GM23248 (cell line): ENCODE measurements at places on chromosomes 1 and 21.

- no peak for DNase-seq
These were observed 29.3 kb downstream of the TMCC2 start for GRCh38 chr1:205256951-205257625.

GRCh38 chr21:20010691-20011200, 987.5 kb upstream of the NCAM2 start:
- no peak for DNase-seq

DNA sequence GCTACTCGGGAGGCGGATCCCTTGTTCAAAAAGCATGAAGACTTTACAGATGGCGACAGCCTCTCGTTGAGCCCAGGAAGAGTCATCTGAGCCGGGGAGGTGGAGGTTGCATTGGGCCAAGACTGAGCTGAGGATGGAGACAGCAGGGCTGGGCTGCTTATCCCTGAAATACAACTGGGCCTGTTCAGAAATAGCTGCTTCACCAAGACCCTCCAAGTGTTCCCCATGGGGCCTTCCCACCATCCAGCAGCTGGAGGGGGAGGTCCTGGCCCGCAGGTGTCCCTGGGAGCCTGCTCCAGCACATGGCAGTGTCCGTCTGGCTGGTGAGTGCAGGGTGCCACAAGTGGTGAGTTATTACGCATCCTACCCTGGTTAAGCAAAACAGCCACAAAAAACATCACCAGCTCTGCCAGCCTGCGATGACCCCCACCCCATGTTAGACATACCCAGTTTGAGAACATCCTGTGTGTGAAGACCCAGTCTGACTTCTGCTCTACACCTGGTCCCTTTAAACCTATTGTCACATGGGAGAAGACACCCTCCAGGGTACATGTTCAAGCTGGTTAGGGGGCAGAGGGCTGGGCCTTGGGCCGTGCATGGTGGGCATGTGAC, 93.1 kb upstream of the TMPRSS2 start:
- no peak for DNase-seq

DNA sequence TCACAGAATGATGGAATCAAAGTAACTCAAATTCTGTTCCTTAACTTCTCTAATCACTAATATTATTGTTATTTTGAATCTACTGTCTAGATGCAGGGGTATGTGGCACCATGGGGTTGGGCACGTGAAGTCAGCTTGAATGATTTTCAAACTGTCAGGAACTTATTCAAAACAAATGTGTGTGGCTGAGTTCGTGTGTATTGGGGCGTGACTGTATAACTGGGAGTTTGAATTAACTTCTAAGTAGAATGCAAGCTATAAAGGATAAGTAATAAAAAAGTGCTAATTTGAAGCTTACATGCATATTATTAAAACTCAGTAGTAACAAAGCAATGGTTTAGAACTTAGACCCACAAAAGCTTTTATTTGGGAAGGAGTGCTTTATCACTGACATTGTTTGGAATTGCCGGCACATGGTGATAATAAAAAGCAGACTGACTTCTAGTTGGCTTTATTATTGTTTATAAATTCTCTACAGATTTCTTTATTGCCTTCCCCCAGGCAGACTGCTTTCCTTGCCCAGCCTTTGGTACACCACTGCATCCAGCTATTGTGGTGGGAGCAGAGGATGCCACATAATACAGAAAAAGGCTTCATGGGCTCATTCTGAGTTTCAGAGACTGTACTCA, 84.3 kb downstream of the TENT5C start:
- no peak for DNase-seq

DNA sequence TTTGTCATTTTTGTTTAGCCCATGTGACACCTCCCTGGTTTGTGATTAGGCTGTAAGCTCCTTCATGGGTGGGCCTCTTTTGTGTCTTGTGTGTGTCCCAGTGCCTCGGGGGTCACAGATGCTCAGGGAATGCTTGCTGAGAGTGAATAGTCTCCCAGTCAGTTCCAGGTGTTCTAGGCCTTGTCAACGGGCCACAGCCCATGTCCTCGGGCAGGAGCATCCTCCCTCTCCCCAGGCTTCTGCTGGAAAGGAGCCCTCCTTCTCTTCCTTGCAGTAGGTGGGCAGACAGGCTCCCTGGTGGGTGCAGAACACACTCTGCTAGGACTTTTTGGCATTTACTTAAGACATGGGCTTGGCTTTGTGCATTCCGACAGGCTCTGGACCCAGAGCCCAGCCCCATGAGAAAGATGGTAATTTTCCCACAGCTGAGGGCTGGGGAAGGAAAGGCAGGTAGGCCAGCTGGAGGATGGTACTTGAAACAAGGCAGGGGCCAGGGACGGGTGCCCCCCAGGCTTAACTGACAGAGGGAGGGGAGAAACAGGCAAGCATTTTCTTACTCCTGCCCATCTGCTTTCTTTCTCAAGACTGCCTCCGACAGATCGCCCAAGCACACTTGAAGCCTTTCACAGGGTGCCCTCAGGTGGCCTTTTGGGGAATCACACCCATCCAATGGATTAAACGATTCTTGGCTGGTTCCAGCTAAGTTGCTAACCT, 7.1 kb upstream of the CPLANE2 start:
- DNase-seq = peak; percentile 89

DNA sequence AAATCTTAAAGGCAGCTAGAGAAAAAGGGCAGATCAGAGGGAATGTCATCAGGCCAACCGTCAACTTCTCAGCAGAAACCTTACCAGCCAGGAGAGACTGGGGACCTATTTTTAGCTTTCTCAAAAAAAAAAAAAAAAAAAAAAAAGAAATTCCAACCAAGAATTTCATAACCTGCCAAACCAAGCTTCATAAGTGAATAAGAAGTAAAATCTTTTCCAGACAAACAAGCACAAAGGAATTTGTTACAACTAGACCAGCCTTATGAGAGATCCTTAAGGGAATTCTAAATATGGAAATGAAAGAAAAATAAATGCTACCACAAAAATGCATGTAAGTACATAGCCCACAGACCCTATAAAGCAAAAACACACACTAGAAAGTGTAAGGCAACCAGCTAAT, 267.7 kb downstream of the AKT3 start:
- DNase-seq = peak; percentile 64

- no peak for DNase-seq
These were observed 878.3 kb upstream of the CXADR start for GRCh38 chr21:16634515-16634914.

- DNase-seq = no peak
These were observed 108.5 kb upstream of the LRRC7 start for GRCh38 chr1:69459244-69459643.

- DNase-seq = no peak
These were observed 207.7 kb upstream of the KAZN start for GRCh38 chr1:14390816-14391215.

- DNase-seq = peak; percentile 98
These were observed 28.4 kb downstream of the TRIM45 start for GRCh38 chr1:117093091-117093534.

- no peak for DNase-seq
These were observed 3.3 kb upstream of the PCBP3 start for GRCh38 chr21:45640001-45640887.

GRCh38 chr1:77825131-77825709, 45.8 kb downstream of the MIGA1 start:
- peak; percentile 90 for DNase-seq

DNA sequence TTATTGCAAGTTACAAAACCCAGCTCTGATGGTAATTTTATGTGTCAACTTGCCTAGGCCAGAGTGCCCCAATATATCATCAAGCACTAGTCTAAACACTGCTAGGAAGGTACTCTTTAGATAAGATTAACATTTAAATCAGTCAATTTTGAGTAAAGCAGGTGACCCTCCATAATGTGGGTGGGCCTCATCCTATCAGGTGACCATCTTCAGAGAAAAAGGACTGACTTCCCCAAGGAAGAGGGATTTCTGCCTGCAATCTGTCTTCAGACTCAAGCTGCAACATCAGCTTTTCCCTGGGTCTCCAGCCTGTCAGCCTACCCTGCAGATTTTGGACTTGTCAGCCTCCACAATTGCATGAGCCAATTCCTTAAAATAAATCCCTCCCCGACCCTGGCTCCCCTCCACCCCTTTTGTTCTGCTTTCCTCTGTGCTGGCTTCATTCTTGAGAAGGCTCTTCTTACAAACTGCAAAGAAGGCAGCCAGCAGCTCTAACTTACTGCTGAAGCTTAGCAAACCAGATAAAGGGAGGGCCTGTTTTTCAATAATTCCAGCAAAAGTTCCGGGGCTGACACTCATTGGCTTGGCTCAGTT, 56.4 kb upstream of the RUNX3 start:
- no peak for DNase-seq

GRCh38 chr1:113808450-113809195, 3.7 kb downstream of the RSBN1 start:
- DNase-seq = peak; percentile 50

DNA sequence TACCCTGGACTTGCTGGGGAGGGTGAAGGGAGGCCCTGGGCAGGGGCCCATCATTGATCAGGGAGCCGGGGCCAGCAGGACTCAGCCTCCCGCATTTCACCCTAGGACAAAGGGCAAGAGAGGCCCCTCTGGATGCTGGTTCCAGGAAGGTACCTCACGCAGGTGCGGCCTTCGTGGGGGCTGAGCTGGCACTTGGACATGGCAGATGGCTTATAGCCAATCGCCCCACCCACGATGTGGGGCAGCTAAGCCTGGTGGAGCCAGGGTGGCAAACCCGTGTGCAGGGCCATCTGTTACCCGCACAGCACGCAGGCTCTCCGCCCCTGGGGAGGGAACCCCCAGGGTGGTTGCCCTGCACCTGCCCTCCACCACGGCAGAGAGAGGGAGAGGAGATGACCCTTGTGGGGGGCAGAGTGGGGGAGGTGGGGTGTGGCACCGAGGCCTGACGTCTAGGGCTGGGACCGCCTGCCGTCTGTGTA, 2.5 kb downstream of the TFF3 start:
- DNase-seq = no peak

DNA sequence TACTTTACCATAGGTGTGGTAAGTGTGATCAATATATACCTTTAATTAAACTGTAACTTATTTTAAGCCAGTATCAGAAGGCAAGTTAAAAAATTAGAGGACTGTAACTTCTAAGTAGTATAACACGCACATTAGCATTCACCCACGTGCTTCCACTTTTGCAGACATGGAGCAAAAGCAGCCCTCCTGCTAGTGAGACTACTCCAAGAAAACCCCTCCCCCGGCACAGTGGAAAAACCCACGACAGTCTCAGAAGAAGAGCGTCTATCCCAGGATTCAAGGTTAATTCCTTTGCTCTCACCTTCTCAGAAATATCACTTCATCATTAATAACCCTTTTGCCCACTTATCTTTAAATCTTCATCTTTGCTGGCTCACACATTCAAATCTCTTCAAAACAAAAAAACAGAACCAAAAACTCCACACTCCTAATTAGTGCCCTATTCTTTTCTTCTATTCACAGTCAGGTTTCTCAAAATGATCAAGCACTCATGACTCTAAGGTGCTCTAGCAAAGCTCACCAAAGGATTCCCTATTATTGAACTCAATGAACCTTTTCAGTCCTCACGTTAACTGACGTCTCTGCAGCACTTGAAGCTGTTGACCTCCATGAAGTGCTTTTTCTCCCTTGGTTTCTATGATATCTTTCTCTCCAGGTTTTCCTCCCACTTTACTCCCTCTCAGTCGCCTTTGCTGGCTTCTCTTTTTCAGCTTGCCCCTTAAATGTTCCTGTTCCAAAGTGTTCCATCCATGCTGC, 213.5 kb downstream of the SMYD3 start:
- no peak for DNase-seq

GRCh38 chr1:30728832-30729638, 5.7 kb upstream of the MATN1 start:
- no peak for DNase-seq

DNA sequence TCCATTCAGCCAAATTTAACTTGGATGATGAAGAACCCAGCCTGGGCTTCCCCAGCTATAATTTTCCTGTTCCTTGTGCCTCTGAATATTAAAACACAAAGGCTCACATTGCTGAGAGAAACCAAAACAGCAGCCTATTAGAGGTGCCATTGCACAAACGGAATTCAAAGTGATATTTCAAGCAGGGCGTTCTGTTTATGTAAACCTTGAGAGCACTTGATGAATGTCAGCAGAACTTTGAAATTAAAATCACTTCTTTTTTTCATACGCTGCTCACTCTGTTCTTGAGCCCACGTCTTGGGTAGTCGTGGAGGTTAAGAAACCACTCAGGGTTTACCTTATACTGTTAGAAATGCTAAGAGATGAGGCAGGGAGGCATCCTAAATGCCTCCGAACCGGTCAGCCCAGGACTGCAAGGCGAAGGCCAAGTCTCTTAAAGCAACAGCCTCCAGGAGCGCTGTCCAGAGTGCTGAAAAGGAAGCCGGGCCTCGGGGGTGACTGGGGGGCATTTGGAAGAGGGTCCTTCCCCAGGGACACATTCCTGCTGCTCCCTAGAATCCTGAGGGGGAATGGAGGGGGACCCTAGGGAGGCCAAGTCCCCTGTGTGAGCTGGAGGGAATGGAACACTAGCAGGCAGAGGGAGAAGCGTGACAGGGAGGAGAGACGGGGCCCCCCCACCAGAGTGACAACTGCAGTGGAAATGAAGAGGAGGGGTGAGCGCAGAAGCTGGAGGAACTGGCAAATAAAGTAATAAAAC, 154.8 kb upstream of the VAMP3 start:
- DNase-seq = peak; percentile 66

GRCh38 chr1:85464497-85465098, 361 bp downstream of the DDAH1 start:
- peak; percentile 90 for DNase-seq

DNA sequence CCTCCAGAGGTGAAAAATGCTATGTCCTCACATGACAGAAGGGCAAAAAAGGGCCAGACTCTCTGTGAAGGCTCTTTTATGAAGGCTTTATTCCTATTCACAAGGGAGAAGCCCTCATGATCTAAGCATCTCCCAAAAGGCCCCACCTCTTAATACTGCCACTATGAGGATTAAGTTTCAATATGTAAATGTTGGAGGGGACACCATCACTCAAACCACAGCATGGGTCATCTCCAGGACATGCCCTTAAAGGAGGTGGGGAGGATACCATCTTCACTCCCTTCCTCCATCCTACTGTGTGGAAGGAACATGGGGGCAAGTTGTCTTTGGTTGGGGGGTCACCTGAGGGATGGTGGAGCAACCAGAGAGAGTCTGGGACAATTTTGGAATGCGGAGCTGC, 170.1 kb downstream of the TRIM33 start:
- no peak for DNase-seq

- DNase-seq = no peak
These were observed 144.6 kb downstream of the GALNT2 start for GRCh38 chr1:230211436-230212145.
